Stimulated activated CD8-positive, alpha-beta memory T cell treated with anti-CD3 and anti-CD28 coated beads, Interleukin-7, amount 100 ng/mL, for 1 hour (primary cell): ENCODE measurements at places on chromosomes 11 and 22.

DNA sequence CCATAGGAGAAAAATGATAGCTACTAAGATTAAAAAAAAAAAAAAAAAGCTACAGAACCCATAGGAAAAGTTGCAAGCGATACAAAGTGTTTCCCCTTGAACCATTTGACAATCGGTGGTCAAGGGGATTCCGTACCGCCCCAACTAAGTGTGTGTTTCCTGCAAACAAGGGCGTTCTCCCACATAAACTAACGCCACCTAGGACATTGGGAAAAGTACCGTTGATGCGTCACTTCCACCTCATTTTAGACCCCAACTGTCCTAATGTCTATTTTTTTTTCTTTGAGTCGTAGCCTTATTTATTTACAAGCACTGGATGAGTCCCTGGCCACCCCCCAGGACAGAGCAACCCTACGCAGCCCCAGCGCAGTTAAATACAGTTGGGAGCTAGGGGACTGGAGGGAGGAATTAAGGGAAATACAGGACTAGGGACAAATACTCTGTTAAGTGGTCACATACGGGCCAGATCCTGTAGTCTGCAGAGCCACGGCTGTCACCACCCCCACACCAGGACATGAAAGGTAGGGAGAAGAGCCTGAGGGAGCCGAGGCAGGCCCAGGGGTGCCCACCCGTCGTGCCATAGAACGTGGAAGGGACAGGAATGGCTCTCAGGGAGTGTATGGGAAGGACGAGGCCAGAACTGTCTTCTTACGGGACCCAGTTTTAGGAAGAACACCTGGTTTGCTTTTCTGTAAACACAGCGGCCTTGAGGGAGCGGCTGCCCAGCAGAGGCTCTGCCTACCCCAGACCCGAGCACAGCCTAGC, 19.0 kb downstream of the EIF1AD start:
- no peak for DNase-seq

GRCh38 chr11:78039391-78039918, 16.4 kb upstream of the KCTD14 start:
- DNase-seq, result no peak

DNA sequence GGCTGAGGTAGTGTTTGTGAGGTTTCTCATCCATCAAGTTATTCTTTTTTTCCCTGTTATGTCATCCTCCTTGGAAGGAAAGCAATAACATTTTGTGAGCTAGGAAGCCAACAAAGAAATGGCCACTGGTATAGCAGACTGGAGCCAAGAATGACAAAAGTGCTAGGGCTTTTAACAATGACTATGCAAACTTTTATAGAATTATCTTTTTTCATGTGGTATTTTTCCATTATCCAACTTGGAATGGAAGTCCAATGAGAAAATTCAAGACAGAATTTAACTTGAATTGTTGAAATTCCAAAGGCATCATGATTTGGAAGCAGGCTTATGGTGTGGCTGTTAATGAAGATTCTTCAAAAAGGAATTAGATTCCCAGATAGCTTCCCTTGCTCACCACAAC, 216.4 kb upstream of the PDGFD start:
- no peak for DNase-seq

GRCh38 chr11:46296528-46297448, 19.3 kb downstream of the CREB3L1 start:
- DNase-seq, result no peak

- no peak for DNase-seq
Observed at GRCh38 chr22:35197071-35197470, 60.2 kb upstream of the HMGXB4 start.

- DNase-seq, result no peak
Observed at GRCh38 chr11:22461626-22462025, 123.4 kb downstream of the SLC17A6 start.

- DNase-seq, result no peak
Observed at GRCh38 chr11:10114593-10115404, 179.2 kb downstream of the SBF2 start.

DNA sequence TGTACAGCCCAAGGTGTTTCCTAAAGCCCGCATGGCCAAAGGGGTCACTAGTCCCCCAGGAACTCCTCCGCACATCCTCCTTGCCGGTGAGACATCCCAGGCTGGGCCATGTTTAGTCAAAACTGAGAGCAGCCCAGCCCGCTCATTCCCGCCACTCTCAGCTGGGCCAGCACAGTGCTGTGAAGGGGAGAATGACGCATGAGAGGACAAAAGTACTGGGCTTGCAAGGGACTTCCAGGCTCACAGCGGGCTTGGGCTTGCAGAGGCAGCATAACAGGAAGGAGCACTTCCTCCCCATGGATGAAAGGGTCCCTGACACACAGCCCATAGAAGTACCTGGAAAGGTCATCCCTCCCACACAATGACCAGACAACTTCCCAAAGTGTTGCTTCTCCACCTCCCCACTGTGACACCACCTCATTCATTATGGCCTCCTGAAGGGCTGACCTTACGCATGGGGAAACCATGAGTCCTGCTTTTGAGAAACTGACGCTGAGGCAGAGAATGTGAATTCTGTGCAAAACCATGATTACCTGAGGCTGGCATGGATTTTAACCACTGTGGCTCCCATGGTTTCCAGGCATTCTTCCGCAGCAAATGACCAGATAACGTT, 19.1 kb downstream of the ETS1 start:
- no peak for DNase-seq

- DNase-seq, result peak; percentile 65
Observed at GRCh38 chr22:36365020-36365411, 22.8 kb downstream of the MYH9 start.

GRCh38 chr11:82959987-82960778, 58.6 kb downstream of the DDIAS start:
- no peak for DNase-seq

DNA sequence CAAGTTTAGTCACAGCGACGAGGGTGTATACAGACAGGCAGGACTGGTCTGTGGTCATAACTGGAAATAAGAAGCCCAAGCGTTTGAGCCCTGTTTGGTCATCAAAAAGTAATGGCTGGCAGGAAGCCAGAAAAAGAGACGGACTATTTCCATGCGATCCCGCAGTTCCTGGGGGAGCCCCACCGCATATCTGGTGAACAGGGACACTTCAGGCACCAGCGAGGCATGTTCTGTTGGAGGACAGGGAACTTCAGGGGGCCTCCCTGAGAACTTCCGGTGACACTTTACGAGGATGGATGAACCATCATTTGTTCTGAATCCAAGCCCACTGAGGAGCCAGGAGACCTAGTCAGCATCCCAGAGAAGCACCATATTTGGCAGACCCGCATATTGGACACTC, 29.7 kb upstream of the TRIM29 start:
- no peak for DNase-seq

- no peak for DNase-seq
Observed at GRCh38 chr11:47271961-47272661, 2.2 kb downstream of the MADD start.

GRCh38 chr22:49582181-49582580, 245.5 kb downstream of the BRD1 start:
- no peak for DNase-seq

DNA sequence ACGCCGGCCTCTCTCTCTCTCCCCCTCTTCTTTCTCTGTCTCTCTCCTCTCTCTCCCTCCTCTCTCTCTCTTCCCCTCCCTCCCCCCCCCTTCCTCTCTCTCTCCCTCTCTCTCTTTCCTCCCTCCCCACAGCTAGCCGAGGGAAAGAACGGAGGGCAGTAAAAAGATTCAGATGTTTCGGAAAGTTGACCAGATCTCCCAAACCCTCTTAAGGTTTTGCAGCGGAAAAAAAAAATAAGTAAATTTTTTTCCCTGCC, 195 bp upstream of the ALX4 start:
- DNase-seq, result no peak

- no peak for DNase-seq
Observed at GRCh38 chr11:20355221-20356219, 8.0 kb upstream of the HTATIP2 start.

DNA sequence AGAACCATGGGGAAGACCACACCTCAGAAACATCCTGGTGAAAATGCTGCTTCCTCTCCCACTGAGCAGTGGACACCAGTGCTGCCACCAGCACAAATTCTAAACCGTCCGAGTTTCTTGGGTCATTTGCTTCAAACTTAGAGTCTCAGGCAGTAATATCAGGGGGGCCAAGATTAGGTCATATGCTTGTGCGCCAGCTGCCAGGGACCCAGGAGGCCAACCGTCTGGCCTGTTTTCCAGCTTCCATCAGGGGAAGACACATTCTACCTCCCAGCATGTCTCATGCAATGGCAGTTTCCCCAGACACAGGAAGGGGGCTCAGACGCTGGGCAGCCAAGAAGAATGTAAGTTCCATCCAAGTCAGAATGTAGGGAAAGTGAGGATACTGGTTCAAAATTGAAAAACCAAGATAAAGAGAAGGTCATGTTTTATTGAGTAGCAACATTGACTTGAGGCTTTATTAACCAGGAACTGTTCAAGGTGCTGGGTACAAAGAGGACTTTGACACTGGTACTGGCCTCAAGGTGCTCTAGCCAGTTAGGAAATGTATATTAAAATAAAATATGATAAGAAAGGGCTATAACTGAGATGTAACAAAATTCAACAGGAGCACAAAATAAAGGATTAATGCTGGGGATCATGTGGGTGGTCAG, 59.7 kb upstream of the EED start:
- DNase-seq, result no peak

GRCh38 chr11:61114913-61115312, 12.6 kb downstream of the CD5 start:
- DNase-seq, result no peak

DNA sequence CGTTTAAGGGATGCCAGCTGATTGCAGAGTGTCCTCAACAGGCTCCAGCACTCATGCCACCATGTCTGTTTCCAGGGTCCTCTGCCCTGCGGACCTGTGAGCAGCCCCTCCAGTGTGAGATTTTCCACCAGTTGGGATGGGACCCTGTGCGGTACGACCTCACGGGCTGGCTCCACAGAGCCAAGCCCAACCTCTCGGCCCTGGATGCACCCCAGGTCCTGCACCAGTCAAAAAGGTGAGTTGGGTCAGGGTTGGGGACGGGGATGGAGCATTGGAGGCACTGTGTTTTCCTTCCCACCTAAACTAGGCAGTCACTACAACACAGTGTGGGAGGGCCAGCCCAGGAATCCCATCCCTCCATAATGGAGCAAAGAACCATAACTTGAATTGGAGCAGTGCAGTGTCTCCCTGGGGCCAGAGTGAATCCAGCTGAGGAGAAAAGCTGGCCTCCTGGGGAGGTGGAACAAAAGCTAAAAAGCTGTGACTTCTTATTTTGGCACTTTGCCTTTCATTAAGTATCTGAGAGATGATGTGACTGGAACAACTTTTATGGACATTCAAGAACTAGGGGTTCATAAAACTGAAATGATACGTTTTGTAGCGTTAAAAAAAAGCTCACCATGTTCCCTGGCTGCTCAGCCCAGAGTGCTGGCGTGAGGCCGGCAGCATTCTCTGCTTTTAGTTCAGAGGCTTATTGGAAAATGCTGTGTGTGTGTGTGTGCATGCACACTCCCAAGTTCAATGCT, 101.8 kb downstream of the MYO18B start:
- no peak for DNase-seq

GRCh38 chr22:17471886-17472535, 91.3 kb upstream of the SLC25A18 start:
- DNase-seq, result no peak

- peak; percentile 87 for DNase-seq
Observed at GRCh38 chr11:18105802-18106574, at the start of gene SAAL1. Gene SAAL1, minus strand, starts transcription at chr11:18106082. Its CDS starts 41 bp downstream, at chr11:18106041.

- DNase-seq, result no peak
Observed at GRCh38 chr11:33703788-33704187, 3.2 kb upstream of the C11orf91 start.

GRCh38 chr11:75286826-75287465, 46.4 kb downstream of the TPBGL start:
- no peak for DNase-seq

GRCh38 chr11:111331711-111332479, 33.5 kb downstream of the POU2AF3 start:
- no peak for DNase-seq

DNA sequence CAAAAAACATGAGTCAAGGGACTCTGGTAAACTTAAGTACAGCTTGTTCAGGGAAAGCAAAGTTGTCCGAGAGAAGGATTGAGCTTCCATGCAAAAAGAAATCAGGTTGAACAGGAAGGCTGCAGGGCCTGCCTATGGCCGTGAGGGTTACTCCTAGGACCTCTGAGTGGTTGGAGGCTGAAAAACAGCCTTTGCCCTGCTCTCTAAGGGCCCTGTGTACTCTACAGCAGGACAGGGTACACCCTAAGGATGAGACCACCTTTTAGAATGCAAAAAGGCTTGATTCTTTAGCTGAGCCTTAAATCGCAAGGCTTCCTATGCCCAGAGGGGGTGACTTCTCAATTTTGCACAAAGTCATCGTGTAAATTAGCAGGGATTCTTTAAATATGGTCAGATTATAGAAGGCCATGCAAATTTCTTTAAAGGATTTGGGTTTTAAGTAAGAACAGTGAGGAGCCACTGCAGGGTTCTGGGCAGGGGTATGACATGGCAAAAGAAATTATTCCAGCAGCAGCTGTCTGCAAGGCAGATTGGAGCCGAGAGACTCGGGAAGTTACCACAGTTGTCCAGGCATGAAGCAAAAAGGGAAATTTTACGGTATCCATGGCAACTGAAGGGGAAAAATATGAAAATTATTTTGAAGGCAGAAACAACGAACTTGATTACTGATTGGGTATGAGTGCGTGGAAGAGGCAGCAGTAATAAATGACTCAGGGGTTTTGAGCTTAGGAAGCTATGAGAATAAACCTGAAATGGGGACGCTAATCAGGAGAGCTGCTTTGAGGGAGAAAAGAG, 91.8 kb downstream of the FAM76B start:
- DNase-seq, result no peak

GRCh38 chr22:41697126-41697775, 2.1 kb upstream of the MEI1 start:
- DNase-seq, result peak; percentile 77

DNA sequence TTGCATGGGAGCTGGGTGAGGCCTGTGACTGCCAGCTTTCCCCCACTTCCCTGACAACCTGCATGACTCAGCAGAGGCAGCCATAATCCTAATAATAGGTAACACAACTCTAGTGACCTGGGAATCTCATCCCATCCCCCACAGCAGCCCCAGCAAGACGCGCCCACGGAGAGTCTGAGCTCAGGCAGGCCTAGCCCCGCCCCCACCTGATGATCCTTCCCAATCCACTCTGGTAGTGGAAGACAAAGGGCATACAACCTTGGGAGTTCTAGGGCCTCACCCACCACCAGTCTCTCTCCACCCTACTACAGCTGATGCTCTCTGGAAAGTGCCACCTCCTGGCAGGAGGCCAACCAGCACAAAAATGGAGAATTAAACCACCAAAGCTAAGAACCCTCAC, 60.3 kb downstream of the CWF19L2 start:
- DNase-seq, result no peak

- no peak for DNase-seq
Observed at GRCh38 chr11:111797145-111797581, 31.0 kb upstream of the PPP2R1B start.

- DNase-seq, result no peak
Observed at GRCh38 chr11:96306933-96307775, 35.8 kb downstream of the MAML2 start.
